Stimulated activated CD8-positive, alpha-beta memory T cell treated with anti-CD3 and anti-CD28 coated beads, Interleukin-4, amount 100 ng/mL, for 1 hour (primary cell): ENCODE measurements at places on chromosomes 16 and 17.

DNA sequence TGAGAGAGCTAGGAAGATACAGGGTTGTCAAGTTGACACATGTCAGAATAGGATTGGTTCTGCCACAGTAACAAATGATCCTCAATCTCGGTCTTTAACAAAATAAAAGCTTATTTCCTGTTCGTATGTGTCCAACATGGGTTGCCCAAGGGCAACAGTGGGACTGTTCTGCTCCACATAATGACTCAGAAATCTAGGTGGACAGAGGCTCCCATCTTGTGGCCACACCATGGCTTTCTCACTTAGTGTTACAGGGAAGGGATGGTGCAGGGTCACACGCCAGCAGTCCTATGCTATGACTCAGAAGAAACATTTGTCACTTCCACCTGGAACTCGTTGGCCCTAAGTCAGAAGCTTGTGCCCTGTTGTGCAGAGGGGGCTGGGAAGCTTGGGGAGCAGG, 364.9 kb downstream of the SNX29 start:
- no peak for DNase-seq

DNA sequence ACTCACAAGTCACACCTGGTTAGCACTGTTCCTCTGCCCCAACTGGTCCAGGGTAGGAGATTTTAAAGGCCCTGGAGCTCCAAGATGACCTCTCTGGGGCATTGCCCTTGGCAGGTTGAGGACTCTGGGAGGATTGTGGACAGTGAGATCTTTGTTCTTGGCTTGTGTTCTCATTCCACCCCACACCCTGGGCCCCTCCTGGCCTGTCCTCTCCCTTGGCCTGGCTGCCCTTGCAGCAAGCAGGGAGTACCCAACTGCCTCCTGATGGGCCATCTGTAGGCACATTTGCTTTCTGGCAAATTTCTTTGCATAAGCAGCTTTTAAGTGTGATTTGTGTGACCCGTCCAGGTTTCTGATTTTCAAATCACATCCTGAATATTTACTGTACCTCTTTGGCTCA, 239.6 kb downstream of the UTP18 start:
- no peak for DNase-seq

- DNase-seq: no peak
These were observed 7.4 kb upstream of the CCDC57 start for GRCh38 chr17:82219753-82220709.

- DNase-seq: no peak
These were observed 14.4 kb upstream of the MYLK3 start for GRCh38 chr16:46762583-46762982.

GRCh38 chr17:27512031-27512430, 55.8 kb downstream of the KSR1 start:
- DNase-seq: no peak

- no peak for DNase-seq
These were observed at the start of gene BTBD17 for GRCh38 chr17:74361230-74362068. Gene BTBD17 (minus strand): TSS chr17:74361868. CDS start chr17:74361819, 49 bp downstream.

DNA sequence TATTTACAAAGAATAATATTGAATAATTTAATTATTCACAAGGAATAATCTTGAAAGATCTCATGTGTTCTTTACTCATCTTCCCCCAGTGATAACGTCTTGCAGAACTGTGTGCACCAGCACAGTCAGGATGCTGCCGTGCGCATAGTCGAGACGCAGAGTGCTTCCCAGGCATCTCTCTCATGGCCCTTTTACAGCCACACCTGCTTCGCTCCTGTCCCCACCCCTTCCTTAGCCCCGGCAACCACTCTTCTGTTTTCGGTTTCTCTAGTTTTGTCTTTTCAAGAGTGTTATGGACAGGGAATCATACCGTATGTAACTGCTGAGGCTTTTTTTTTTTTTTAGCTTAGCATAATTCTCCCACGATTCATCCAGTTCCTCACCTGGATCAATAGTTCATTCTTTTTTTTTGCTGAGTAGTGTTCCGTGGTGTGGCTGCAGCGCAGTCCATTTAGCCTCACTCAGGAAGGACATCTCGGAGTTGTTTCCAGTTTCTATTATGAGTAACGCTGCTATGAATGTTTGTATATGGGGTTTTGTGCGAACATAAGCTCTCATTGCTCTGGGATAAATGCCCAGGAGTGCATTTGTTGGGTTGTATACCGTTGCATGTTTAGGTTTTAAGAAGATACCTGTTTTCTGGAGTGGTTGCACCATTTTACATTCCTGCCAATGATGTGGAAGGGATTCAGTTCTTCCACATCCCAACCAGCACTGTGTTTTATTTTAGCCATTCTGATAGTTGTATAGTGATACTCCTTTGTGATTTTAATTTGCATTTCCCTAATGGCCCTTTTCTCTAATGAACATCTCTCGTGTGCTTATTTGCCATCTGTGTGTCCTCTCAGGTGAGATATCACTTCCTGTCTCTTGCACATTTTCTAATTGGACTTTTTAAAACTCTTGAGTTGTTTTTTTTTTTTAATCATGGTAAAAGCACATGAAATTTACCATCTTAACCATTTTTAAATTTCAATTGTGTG, 47.6 kb downstream of the SEC14L1 start:
- DNase-seq: no peak
